ENCODE measurements at places on chromosomes 3 and 15. TPM values are rescaled to one million over a fixed set of nuclear protein-coding genes. Genes with fewer than 3 reads are reported as not detected.

DNA sequence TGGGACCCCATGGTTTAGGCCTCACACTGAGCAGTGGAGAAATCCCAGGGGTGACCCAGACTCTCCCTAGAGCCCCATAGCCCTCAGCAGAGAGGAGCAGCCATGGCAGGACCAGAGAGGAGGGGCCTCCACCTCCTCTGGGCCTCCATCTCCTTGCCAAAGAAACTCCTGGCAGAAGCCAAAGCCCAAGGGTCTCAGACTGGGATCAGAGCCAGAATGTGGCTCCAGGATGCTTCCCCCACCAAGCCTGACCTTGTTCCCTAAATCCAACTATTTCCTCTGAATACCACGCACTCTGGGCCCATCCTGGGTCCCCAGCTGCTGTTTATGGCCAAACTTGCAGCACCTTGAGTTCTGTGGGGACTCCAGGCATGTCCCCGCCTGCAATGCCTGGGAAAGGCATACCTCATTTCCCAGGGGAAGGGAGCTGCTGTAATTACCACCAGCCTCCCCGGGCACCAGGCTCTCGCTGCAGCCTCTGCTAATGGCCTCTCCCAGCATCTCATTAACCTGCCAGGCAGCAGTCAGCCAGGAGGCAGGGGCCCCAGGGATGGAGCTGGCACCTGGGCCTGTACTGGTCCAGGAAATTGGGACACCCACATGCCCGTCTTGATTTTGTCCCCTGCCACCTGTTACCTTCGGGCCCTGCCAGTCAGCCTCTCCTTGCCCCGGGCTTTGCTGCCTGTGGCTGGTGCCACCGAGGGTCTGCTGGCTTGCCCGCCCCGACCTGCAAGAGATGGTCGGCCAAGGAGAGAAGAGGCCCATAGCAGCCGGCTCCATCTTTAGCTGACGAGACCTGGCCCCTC lies 4.6 kb downstream of the CCDC9B start:
- DNase-seq, result no peak

- no peak for DNase-seq
Observed at GRCh38 chr3:40908612-40909011, 290.7 kb upstream of the CTNNB1 start.

GRCh38 chr3:194481103-194481502 lies 5.7 kb downstream of the ATP13A3 start:
- DNase-seq, result no peak

DNA sequence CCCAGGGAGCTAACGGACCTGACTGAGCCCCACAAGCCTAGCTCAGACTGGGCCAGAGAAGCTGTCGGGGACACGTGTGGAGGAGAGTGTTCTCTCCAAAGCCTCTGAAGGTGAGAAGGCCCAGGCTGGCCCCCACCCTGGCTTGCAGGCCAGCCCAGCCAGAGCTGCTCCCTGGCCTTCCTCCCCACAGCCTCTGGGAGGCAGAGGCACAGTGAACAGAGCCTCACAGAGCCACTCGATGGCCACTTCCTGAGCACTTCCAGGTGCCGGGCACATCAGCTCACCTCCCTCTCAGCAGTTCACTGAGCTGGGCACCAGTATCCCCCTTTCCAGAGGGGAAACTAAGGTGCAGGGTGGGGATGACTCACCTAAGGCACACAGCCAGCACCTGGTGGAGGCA lies 109.4 kb upstream of the LINGO1 start:
- DNase-seq, result no peak

DNA sequence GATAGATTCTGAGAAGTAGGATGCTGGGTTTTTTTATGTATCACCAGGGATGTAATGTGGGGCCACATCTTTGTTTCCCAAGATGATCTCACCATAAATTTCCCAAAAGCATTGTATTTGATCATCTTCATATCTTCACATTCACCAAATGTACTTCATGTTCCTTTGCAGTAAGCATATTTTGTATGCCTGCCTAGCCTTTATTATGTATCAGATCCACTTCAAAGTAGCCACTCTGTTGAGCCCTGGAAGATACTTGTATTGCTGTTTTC lies 14.2 kb upstream of the GATM start:
- no peak for DNase-seq

DNA sequence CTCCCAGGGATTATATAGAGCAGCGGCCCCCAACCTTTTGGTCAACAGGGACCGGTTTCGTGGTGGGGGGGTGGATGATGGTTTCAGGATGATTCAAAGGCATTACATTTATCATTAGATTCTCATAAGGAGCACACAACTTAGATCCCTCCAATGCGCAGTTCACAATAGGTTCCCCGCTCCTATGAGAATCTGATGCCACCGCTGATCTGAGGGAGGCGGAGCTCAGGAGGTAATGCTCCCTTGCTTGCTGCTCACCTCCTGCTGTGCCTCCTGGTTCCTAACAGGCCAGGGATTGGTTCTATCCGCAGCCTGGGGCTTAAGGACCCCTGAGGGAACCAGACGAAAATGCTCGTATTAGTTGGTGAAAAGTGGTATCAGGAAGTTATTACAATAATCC lies 1.3 kb upstream of the HACD2 start:
- no peak for DNase-seq

DNA sequence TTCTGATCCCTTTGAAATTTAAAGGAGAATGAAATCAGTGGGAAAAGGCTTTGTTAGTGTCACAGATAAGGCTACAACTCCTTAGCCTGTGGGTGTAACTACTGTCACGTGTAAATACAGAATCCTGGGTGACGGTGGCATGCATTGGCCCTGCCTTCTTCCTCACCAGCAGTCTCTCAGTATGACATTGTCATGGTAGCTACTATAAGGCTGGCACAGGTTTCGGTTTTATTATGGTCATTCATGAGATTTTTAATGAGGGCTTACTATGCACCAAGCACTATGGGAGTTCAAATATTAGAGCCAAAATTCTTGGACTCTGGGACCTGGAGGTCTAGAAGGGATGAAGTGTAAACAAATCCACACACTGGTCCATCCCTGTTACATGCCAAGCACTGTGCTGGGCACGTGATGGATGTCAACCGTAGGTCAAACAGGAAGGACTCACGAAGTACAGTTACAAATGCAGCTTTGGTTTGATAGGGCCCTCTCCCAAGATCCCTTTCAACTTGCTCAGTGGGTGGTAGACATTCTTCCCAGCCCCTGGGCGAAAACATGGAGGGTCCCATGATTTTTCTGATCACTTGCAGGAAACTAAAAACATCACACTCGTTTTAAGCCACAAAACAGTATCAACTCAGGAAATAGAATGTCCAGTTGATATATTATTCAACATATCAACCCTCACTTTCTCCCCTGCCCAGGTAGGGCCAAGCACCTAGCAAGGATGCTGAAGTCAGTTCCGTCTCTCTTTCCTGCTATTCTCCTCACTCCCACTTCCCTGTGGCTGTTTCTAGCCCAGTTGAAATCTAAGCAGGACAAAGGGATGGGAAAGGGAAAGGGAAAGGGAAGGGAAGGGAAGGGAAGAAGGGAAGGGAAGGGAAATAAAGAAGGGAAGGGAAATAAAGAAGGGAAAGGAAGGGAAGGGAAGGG lies 25.3 kb downstream of the BFSP2 start:
- DNase-seq, result no peak

GRCh38 chr3:23161896-23162570 lies 41.1 kb upstream of the UBE2E2 start:
- DNase-seq, result no peak

ECT2 gene
- 2.0 TPM for total RNA-seq

C3orf20 gene
- 0.10 TPM for total RNA-seq

CYP1A2 gene
- total RNA-seq, result not detected

SNX4 gene
- 23.6 TPM for total RNA-seq

ATP13A5 gene
- total RNA-seq, result not detected

RAD51 gene
- total RNA-seq, result 0.55 TPM

LRRK1 gene
- 7.6 TPM for total RNA-seq

Measured in psoas muscle (tissue), 8 donors.